ENCODE measurements at places on chromosomes 4 and X. TPM values are rescaled to one million over a fixed set of nuclear protein-coding genes. Genes with fewer than 3 reads are reported as not detected.

DNA sequence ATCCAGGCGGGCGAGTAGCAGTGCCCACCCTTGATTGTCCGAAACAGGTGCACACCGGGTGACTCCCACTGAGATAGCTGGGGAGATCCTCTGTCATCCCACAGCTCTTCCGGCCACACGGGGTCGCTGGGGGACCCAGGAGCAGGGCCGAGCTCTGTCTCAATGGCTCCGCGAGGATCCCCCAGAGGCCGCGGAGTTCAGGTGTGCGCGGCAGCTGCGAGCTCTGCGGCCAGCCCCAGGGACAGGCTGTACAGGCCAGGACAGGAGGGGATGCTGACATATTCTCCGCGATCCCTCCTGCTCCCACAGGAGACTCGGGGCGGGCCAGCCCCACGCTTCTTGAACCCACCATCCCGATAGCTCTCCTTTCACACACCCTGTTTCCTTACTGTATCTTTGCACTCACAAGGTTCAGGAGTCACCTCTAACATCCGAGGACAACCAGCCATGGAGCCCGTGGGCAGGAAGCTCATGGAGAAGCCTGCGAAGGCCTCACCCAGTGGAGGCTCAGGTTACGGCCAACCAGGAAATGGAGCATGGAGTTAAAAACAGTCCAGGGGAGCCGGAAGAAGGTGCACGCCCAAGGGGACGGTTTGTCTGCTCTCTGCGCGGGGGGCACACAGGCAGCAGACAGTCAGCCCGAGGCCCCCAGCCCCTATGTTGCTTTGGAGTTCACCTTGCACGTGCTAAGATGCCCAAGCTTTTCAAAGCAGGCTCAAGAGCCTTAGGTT, 77.9 kb upstream of the AMELX start:
- H3K27me3 ChIP-seq: no peaks in the 10 kb centered on the region
- no peaks in the 10 kb centered on the region for H3K36me3 ChIP-seq
- no peak overlapping the region for H3K4me3 ChIP-seq

The SPACA5 gene
- total RNA-seq: not detected

The CFP gene
- 2.2 TPM for total RNA-seq

GRCh38 chr4:85151371-85151770, 184.9 kb upstream of the WDFY3 start:
- DNase-seq: no peak
- no peak overlapping the region for H3K4me3 ChIP-seq
- H3K27me3 ChIP-seq: no peaks in the 10 kb centered on the region

The ABLIM2 gene
- total RNA-seq: 31.9 TPM
